ENCODE measurements at places on chromosomes 5 and 9.

DNA sequence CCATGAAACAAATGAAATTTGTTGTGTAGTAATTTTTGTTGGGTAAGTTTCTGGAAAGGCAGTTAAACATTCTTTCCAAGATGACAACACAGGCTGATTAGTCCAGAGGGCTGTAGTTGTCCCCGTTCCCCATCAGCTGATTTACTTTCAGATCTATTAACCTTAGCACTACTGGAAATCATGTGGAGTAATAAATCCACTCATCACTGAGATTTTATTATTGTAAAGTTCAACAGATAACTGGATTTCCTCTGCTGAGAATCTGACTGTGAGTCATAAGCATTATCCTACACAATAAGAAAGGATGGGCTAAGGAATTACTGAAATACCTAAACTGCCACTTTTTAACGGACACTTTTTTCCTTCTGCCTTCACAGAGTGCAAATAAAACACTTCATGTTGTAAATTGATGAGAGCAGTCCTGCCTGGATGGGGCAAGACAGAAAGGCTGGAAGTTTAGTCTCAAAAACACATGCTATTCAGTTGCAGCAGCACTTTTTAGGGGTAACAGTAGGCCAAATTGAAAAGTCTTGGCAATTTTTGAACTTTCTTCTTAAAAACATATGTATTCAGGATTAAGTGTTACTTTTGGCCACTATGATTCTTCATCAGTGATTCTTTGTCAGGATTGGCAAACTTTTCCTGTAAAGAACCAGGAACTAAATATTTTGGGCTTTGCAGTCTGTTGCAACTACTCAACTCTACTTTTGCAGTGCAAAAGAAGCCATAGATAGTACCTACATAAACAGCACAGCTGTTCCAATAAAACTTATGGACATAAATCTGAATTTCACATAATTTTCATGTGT is 7.0 kb downstream of the STOM start:
- DNase-seq, result no peak

GRCh38 chr9:133078486-133078885 is 16.7 kb downstream of the CEL start:
- DNase-seq, result no peak

GRCh38 chr5:60184606-60185005 is 291.1 kb upstream of the PDE4D start:
- no peak for DNase-seq

DNA sequence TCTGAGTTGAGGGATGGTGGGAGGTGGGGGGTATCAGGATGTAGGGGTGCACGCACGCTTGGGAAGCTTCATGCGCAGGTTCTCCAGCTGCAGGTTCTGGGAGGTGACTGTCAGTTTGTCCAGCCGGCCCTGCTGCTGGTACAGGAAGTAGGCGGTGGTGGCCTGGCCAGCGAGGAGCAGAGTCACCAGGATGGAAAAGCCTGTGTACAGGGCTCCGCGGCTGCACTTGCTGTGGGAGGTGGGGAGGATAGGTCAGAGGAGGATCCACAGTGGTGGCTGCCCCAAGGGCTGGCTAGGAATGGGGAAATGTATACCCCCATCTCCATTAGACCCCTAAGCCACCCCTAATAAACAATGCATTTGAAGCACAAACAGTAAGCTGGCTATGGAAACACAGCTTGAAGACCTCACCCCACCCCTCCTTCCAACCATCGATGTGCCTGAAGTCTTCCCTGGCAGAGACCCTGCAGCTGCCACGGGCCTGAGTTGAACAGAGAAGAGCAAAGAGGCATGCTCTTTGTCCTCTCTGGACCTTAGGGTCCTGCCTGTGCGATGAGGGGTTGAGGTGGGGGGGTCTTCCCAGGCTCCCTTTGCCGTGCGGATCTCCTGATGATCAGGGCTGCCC is 5.5 kb downstream of the CD74 start:
- DNase-seq, result no peak

GRCh38 chr5:15249152-15249551 is 250.8 kb upstream of the FBXL7 start:
- no peak for DNase-seq

GRCh38 chr5:180289433-180289832 is 2.5 kb downstream of the MAPK9 start:
- DNase-seq, result no peak

DNA sequence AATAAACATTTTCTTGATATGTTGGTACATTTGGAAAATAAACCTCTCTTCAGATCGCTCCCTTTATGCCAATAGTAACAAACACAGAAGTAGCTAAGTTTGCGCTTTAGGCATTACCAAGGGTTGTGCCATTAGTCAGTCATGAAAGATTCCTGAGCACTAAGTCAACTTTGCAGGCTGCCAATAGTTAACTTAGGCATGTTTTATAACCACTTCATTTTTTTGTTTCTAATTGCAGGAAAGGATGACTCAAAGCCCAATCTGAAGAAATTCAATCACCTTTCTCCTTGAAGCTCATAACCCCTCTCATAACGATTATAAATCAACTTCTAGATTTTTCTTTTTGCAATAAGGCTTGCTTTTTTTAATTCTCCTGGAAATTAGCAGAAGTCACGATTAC is 517.0 kb downstream of the AGTPBP1 start:
- no peak for DNase-seq

- DNase-seq, result no peak
Measured at GRCh38 chr9:6973089-6973488, 215.3 kb downstream of the KDM4C start.

DNA sequence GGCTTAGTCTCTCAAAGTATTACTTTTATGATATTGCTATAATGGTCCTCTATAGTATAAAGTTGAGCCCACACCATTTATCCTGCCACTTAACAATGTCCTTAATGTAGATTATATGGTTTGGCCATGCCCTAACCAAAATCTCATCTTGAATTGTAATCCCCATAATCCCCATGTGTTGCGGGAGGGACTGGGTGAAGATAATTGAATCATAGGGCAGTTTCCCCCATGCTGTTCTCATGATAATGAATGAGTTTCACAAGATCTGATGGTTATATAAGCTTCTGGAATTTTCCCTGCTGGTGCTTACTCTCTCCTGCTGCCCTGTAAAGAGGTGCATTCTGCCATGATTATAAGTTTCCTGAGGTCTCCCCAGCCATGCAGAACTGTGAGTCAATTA is 498.8 kb downstream of the RAB3C start:
- no peak for DNase-seq

DNA sequence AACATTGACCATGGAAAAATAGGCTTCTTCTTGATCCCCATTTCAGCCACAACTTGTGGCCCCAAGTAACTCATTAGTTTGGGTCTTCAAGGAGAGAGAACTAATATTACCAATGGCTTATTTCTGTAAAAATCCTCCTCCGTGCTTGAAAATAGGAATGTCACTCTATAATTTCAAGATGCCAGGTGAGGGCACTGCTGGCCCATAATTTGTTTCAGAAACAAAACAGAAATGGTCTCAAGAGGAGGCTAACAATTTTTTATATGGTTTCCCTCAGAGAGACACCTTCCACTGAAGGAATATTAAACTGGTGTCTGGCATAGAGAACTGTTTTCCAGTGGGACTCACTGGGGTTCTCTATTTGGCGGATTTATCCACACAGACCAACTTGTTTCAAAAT is 437.0 kb upstream of the TRPC7 start:
- DNase-seq, result no peak

- no peak for DNase-seq
Measured at GRCh38 chr5:19531374-19531952, 456.5 kb downstream of the CDH18 start.

- DNase-seq, result no peak
Measured at GRCh38 chr9:133046196-133046899, 15.4 kb upstream of the CEL start.

- DNase-seq, result no peak
Measured at GRCh38 chr9:16608906-16609305, 261.6 kb downstream of the BNC2 start.

- DNase-seq, result no peak
Measured at GRCh38 chr5:167554564-167555290, 736.7 kb upstream of the WWC1 start.

GRCh38 chr5:165349735-165350134 is 1844.3 kb downstream of the MAT2B start:
- DNase-seq, result no peak

GRCh38 chr5:124738681-124739633 is 7.5 kb downstream of the ZNF608 start:
- no peak for DNase-seq

- DNase-seq, result no peak
Measured at GRCh38 chr9:115643948-115644727, 509.5 kb upstream of the PAPPA start.

GRCh38 chr5:82417776-82418607 is 139.8 kb upstream of the RPS23 start:
- DNase-seq, result no peak

- no peak for DNase-seq
Measured at GRCh38 chr9:89431930-89432725, 65.8 kb downstream of the SEMA4D start.

- no peak for DNase-seq
Measured at GRCh38 chr5:168174376-168174775, 117.1 kb upstream of the WWC1 start.

- DNase-seq, result no peak
Measured at GRCh38 chr9:91137391-91137790, 224.3 kb downstream of the AUH start.

GRCh38 chr5:166561759-166562158 is 1729.7 kb upstream of the WWC1 start:
- DNase-seq, result no peak

DNA sequence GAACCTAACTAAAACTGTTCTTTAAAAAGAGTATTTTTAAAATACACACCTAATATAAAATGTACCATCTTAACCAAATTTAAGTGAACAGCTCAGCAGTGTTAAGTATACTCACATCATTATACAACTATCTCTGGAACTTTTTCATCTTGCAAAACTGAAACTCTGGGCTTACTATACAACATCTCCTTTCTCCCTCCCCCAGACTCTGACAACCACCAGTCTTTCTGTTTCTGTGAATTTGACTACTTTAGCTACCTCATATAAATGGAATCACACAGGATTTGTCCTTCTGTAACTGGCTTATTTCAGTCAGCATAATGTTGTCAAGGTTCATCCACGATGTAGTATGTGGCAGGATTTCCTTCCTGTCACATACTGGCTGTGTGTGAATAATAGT is 93.5 kb downstream of the FOXD1 start:
- no peak for DNase-seq

DNA sequence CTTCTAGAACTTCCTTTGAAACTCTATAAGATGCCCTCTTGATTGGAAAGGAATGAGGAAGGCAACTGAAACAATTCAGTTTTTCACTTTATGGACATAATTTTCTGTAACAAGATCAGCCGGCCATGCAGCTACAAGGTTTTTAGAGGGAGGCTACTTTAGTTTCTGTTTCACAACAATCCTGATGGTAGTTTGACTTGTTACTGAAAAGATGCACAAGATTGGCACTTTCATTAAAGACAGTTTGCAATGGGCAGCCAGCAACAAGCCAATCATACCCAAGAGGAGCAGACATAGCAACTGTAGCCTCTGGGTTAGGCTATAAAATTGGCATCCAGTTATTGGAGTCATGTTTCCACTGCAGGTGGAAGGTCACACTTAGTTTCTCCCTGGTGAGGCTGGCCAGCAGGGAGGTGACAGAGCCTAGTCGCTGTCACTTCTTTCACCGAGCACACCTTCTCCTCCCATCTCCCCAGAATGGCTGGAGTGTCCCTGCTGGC is 74.3 kb upstream of the TGFBR1 start:
- DNase-seq, result no peak

DNA sequence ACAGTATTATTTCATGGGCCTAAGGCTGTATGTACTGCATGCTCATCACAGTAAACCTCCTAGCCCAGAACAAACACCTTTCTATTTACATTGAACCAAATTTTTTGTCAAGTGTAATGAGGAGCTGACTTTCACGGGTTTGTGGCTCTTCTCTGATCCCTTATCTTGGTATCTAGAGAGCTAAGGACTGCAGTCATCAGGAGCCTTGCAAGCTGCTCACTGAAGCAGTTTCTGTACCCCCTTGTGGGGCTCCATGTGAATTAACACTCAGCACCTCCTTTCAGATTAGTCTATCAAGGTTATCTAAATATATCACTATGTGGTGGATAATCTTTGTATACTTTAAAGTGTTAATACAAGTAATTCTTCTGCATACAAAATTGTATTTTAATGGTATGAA is 108.2 kb downstream of the AUH start:
- no peak for DNase-seq

DNA sequence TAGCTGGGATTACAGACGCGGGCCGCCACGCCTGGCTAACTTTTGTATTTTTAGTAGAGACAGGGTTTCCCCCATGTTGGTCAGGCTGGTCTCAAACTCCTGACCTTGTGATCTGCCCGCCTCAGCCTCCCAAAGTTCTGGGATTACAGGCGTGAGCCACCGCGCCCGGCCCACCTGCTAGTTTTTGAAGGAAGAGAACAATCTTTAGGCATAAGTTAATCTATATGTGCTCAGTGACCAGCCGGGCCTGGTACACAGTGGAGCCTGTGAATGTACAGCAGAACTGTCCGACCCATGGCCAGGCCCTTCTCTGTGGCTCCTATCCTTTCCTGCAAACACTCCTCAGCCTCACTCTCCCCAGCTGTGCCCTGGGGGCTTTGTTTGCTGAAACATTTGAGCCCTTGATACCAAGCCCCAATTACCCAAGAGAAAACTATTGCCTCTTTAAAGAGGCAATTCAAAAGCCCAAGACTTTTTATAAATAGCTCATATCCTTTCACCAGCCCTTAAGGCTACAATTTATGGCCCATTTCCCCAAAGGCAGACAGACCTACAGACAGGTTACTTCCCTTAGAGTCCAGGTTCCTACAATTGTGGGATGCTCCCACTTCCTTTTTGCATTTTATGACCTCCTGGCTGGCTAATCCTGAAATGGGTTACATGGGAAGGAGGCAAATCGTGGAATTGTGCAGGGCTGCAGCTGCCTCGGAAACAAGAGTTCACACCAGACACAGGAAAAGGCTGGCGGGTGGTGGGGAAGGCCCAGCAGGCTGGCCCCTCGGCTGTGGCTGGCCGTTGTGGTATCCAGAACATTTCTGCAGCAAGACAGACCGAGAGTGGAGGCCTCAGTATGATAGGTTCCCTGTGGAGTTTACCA is 37.5 kb downstream of the SPRY4 start:
- no peak for DNase-seq

GRCh38 chr5:55218967-55219366 is 8.1 kb downstream of the MCIDAS start:
- DNase-seq, result no peak
